ENCODE measurements at places on chromosomes 11 and 22.

DNA sequence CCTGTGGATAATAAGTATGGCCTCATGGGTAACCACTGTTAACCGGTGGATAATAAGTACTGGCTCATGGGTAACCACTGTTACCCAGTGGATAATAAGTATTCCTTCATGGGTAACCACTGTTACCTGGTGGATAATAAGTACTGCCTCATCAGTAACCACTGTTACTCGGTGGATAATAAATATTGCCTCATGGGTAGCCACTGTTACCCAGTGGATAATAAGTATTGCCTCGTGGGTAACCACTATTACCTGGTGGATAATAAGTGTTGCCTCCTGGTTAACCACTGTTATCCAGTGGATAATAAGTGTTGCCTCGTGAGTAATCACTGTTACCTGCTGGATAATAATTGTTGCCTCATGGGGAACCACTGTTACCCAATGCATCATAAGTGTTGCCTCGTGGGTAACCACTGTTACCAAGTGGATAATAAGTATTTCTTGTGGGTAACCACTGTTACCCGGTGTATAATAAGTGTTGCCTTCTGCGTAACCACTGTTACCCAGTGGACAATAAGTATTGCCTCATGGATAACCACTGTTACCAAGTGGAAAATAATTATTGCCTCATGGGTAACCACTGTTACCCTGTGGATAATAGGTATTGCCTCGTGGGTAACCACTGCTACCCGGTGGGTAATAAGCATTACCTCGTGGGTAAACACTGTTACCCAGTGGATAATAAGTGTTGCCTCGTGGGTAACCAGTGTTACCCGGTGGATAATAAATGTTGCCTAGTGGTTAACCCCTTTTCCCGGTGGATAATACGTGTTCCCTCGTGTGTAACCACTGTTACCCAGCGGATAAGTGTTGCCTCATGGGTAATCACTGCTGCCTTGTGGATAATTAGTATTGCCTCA, 26.6 kb upstream of the NXPE4 start:
- no peak for DNase-seq

GRCh38 chr11:116234989-116235568, 537.7 kb downstream of the BUD13 start:
- DNase-seq, result no peak

DNA sequence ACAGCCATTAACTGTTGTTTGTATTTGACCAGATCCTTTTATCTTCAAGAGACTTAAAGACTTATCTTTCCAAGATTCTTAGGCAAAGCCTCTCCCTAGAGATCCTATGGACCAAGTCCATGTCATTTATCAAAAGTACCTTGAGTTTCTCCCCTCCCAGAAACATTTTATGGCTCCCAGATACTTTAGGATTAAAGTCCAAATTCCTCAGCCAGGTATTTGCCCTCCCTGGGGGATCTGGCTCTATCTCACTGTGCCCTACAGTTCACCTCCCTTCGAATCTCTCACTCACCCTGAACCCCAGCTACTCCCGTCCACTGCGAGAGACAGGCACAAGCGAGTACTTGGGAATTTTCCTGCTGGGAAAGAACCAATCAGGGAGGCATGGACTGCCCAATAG, 11.9 kb downstream of the MS4A8 start:
- no peak for DNase-seq

GRCh38 chr22:36379593-36380361, 8.0 kb downstream of the MYH9 start:
- DNase-seq, result no peak

DNA sequence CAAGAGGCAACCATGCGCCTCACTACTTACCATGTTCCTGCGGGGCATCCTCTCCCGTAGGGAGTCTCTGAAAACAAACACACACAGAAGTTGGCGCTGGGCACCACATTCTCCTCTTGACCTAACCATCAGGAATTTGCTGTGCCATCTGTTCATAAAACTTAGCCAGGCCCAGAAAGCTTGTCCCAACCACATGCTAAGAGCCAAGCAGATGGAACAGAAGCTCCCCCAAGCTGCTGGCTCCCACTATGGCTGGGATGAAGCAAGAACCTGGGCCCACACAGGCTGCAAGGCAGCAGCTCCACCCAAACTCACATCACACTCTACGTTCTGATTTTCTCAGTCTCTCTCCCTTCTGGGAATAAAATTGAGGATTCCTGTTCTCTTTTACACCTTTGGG, 17.4 kb downstream of the HPS4 start:
- DNase-seq, result no peak

DNA sequence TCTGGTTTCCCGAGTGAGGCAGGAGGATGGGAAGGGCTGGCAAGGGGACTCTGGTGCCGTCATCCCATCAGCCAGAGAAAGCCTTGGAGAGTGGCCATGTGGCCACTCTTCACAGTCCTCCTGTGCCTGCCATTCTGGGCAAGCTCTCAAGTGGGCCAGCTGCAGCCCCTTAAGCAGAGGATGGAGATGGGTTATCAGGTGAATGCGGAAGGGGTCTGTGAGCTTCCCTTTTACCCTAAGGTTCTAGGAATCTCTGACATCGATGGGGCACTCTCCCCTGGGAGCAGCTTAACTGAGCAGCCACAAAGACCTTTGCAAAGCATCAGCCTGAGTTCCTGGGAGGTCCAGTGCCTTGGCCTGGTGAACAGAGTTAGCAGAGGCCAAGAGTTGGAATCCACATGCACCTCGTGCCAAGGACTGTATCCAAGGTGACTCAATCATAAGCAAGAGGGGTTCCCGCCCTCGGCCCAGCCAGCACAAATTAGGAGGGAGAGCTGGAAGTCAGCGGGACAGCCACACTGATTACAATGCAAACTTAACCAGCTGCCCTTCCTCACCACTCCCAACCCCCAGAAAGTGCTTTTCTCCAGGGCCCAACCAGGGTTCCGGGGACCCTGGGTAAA, 193.6 kb downstream of the BUD13 start:
- no peak for DNase-seq

DNA sequence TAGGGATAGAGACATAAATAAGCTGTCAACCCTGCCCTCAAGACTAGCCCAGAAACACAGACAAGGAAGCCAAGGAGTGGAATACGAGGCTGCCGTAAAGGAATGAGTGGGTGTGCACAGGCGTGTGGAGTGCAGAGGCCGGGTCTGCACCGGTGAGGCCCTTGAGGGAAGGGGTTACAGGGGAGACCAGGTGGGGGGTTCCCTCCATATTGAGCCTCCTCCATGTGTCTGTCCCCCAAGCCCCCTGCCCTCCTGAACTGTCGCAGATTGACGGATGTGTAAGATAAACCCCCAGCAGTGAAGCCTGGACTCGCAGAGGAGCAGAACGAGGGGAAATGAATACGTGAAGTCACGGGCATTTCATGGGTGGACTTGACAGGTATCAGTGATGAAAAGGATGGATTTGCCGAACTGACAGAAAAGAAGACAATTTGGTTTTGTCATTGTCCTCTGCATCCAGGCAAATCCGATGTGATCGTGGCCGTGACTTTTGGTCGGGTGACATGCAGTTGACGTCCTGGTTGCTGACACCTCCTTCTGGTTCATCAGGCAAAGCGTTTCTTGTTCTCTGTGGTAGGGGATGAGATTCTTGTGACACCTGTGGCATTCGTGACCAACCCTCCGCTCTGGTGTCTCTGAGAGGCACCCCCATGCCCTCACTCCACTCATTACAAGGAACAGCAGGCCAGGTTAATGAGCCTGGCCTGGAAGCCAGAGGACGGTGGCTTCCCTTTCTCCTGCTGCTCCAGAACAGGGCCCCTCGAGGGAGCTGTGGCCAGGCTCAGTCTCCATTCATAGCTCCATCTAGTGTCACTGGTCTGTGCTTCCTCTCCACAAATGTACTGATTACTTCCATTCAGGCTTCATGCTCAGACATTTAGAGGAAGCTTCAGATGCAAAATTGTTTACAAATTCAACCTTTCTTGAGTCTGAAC, 223.1 kb upstream of the B3GAT1 start:
- no peak for DNase-seq

All from activated CD8-positive, alpha-beta memory T cell treated with anti-CD3 and anti-CD28 coated beads for 4 hours (primary cell).